ENCODE measurements at places on chromosomes 1 and 21.

- DNase-seq, result no peak
Observed at GRCh38 chr1:153395776-153396175, 4.9 kb upstream of the S100A8 start.

DNA sequence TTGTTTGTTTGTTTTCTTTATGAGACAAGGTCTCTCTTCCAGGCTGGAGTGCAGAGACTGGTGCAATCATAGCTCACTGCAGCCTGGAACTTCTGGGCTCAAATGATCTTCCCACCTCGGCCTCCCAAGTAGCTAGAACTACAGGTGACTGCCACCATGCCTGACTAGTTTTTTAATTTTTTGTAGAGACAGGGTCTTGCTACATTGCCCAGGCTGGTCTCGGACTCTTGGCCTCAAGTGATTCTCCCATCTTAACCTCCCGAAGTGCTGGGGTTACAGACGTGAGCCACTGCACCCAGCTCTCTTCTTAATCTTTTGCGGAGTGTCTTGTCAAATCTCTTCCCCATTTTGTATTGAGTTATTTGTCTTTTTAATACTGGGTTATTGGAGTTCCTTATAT, 32.6 kb upstream of the PARP1 start:
- DNase-seq, result no peak

GRCh38 chr1:237042526-237042891, 525 bp downstream of the RYR2 start:
- no peak for DNase-seq

DNA sequence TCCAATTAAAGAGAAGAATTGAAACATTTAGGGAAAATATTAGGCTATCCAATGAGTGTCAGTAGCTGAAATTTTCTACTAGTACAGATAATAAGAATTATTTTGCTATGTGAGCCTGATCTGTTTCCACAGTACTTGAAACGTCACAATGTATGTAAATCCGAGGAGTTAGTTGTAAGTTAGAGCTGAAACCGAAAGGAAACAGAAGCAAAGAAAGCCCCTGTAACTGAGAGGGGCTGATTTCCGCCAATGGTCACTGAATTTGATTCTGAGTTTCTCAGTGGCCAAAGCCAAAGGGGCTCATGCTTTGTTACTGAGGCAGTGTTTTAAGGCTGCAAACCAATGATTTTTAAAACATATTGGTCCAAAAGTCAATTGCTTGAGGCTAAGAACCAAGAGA, 168.3 kb upstream of the DUSP10 start:
- DNase-seq, result no peak

GRCh38 chr1:149928401-149928724, 760 bp upstream of the SF3B4 start:
- no peak for DNase-seq

GRCh38 chr1:235775246-235775860, 91.4 kb downstream of the LYST start:
- no peak for DNase-seq

GRCh38 chr1:94772230-94772641, 47.9 kb upstream of the SLC44A3 start:
- DNase-seq, result peak; percentile 97

GRCh38 chr1:168485048-168485447, 58.7 kb downstream of the XCL2 start:
- no peak for DNase-seq

DNA sequence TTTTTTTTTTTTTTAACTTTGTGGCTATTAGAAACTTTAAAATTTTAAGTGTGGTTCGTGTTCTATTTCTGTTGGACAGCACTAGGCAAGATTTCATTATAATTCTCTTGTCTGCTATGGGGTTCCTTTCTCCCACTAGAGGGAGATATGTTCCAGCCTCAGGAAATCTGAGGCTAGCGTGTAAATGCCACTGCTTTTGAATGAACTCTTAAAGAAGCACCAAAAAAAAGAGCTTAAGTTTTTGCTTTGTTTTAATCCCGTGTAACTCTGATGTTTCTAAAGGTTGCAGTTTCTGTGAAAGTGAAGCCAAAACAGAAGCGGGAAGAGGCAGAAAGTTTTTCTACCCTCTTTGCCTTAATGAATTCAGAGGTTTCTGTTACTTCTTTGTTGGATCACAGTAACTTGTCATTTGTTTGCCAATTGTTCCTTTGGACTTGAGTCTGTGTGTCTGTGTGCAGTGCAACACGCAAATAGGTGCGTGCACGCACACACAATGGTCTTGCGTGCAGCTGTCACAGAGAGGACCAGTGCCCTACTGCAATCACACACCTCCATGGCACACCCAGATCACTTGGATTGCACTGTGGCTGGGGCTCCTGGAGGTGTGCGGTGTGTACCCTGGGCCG, 32.3 kb downstream of the HHAT start:
- peak; percentile 32 for DNase-seq

DNA sequence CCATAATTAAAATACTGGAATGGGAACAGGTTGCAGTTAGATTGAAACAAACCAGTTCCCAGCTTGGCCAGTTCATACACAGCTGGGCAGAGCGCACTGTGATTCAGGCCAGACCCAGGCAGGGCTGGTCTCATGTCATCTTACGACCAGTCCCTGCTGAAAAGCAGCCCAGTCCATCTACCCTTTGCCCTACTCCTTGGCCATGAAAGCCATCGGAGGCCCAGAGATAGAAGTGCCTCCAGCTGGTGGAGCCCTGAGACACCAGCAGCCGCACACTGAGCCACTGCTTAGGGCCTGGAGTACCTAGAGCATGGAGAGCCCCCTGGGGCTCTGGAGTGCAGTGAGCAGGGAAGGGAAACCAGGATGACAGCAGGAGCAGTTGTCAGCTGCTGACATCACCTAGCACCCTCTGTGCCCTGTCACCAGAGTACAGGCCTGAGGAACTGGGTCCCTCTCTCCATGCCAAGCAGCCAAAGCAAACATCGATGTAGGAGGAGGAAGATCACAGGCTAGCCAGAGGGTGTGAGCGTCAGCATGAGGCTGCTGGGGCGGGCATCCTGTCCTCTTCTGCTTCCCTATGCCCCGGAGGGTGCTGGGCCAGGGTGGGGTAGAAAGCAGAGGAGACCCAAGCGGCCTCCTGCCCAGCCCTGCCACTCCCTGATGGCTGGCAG, 34.2 kb upstream of the TMEM125 start:
- no peak for DNase-seq

GRCh38 chr1:107477233-107477632, 336.4 kb downstream of the NTNG1 start:
- no peak for DNase-seq

DNA sequence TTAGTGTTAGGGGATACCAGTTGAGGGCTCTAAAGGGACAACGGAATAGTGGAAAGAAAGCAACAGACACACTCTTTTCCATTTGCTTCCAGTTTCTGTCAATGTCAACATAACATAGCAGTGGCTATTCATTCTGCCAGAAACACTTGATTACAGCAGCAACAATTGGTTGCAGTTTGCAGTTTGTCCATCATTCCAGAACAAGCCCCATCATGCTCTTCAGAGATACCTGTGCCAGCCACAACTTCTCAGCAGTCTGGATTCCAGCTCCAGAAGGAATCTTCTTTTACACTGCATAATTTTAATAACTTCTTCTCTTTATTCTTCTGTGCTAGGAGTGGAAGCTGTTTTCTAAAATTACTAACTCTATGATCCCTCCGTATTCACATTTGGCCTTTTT, 1521.4 kb downstream of the PLA2G4A start:
- DNase-seq, result no peak

- no peak for DNase-seq
Observed at GRCh38 chr1:147243228-147243685, 773 bp downstream of the CHD1L start.

- no peak for DNase-seq
Observed at GRCh38 chr1:85033221-85033620, 15.1 kb downstream of the MCOLN3 start.

DNA sequence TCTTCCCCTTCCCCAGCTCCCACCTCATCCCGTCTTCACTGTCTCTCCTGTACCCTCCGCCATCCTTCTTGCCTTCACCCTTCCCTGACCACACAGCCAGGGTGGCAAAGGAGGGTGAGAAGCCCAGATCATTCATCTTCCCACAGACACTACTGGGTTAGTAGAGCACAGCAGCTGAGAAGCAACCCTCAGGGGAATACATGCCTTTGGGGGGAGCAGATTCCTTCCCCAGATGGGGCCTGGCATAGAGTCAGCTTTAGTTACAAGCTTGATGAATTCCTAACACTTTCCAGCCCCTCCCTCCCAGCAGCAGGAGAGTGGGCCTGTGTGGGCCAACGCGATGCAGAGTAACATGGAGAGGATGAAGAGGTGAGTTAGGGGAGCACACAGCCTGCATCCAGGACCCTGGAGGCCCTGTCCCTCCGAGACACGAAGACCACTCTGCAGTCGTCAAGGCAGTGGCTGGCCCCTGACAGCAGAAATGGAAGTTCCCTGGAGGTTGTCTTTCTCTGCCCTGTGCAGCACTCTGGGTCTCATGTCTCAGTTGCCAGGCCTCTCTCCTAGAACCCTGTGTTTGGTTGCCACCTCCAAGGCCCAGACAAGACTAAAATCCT, 8.8 kb upstream of the BTG2 start:
- DNase-seq, result no peak
